ENCODE measurements at places on chromosomes 6 and 20.
A peak's percentile ranks its signal among the peaks of the same experiment; 100 is the strongest.

GRCh38 chr6:54288474-54288873 lies 19.8 kb upstream of the TINAG start:
- DNase-seq: no peak

DNA sequence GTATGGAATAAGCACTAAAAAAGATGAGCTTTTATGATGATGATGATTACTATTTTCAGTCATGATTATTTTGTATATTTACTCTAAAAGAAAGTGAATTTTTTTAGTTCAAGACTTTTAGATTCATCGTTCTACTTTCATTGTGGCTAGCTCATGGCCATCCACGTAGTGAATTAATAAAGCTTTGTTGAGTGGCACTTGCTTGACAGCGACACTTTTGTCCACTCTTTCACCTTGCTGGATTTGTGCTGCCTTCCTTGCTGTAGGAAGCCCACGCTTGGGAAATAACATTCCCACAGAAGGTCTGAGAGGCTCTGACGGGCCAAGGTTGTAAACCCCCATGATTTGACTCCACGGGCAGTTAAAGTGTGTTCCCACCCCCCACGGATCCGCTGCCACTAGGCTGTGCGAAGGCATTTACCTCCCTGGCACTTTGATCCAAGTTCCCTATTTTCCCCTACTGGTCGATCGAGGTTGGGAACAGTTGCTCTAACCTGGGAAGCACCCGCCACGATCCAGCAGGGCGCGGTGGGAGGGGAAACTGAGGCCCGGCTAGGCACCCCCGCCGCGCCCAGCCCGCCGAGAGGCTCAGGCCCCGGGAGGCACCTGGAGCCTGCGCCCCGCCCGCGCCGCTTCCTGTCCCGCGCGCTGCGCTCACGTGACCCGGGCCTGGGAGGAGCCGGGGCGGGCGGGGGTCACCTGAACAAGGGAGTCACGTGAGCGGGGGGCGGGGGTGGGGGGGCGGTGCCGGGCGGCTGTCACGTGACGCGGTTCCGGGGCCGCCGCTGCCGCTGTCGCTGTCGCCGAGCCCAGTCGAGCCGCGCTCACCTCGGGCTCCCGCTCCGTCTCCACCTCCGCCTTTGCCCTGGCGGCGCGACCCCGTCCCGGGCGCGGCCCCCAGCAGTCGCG lies at the start of gene IGF2R:
TSS of gene IGF2R (plus strand) at position 788 of the 909 bp plus-strand sequence. CDS start 165 bp downstream, outside the sequence.
- peak; percentile 92 for DNase-seq

- DNase-seq: no peak
Measured at GRCh38 chr6:20605061-20605460, 70.8 kb downstream of the CDKAL1 start.

GRCh38 chr6:75109022-75109421 lies 96.8 kb downstream of the COL12A1 start:
- DNase-seq: no peak

GRCh38 chr6:144104898-144105487 lies 9.6 kb upstream of the SF3B5 start:
- peak; percentile 91 for DNase-seq

GRCh38 chr20:62897666-62898065 lies 28.6 kb downstream of the DIDO1 start:
- no peak for DNase-seq

DNA sequence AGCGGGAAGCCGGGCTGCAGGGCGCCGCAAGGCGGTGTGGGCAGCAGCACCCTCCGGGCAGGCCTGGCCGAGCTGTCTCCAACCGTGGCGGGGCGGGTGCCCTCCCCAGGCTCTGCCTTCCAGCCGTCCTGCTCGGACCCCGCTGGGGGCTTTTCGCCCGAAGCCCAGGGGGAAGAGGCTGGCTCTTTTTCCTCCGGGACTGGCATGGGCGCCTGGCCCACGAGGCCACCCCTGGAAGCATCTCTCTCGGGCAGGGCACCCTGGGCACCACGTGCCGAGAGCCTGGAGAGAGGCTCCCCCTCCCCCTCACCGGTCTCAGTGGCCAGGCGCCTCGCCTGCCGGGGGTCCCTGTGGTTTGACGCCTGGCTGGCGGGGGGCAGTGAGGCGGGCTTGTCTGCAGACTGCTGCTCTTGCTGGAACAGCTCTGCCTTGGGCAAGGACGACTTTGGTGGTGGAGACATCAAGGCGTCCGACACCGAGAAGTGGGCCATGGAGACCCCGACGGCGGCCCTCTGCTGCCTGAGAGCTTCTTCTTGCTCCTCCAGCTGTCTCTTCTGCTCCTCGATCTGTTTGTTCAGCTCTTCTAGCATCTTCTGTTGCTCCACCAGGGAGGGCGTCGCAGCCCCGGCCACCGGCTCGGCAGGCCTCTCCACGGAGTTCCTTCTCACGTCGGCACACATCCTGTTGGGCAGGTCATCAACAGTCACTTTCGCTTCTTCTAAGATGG lies 19.5 kb upstream of the TCFL5 start:
- no peak for DNase-seq

DNA sequence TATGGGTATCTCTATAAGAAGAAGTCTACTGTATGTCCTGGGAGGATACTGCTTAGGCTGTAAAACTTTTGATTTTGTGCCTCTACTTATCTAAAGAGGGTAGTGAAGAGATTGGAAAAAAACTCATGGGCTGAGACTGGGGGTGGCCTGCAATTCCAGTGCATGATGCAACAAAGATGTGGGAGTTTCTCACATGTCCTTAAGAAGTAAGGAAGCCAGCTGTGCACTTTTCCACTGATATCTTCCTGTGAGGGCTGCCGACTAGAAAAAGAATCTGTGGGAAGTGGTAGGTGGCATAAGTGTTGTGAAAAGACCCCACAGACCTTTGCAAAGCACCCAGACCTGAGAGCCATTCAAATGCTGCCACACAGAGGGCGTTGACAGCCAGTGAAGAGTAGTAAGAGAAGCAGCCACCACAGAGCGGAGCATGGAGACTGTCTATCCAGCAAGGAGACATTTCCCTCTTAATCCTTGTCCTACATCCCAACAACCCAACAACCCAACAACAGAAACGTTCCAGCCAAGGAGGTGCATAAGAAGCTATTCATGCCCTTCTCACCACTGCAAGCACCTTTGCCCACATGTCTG lies 65.1 kb downstream of the PFDN4 start:
- no peak for DNase-seq

- DNase-seq: no peak
Measured at GRCh38 chr20:59567585-59568508, 36.5 kb upstream of the PHACTR3 start.

GRCh38 chr20:40335437-40335836 lies 353.6 kb downstream of the MAFB start:
- DNase-seq: no peak

DNA sequence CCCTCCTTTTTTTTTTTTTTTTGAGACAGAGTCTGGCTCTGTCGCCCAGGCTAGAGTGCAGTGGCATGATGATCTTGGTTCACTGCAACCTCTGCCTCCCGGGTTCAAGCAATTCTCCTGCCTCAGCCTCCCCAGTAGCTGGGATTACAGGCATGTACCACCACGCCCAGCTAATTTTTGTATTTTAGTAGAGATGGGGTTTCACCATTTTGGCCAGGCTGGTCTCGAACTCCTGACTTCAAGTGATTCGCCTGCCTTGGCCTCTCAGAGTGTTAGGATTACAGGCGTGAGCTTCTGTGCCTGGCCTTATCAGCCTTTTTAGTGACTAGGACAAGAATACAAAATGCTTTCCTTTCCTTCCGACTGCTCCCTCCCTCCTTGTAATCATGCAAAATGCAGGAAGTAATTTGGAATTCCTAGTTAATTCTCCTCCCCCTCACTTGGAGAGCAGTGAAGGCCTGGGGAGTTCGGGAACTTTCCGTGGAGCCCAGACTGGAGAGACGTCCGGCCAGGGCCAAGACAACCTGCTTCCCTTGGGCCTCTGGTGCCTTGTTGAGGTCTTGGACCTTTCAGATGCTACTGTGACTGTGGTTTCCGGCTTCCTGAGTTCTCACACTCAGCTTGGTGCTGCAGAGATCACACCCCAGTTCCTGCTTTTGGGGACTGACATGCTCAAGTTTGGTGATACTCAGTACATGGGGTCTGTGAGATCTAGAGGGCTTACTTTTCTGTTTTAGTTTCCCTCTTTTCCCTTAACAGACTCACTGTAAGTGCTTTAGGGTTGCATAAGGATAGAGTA lies 3.9 kb upstream of the PHF20 start:
- DNase-seq: peak; percentile 89

DNA sequence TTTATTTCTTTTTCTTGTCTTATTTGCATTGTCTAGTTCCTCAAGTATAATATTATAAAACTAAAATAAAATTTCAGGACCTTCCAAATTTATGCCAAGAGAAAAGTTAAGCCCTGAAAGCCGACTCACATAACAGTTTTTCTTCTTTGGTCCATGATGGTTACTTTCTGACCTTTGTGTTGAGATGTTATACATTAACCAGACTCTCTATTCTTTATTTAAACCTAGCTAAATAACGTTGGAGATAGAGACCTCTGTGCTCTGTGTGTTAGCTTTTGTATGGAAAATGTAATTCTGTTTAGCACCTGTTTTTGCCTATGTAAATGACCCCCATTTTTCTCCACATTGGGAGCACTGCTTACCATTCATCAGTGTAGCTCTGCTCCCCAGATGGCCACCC lies 352.4 kb downstream of the CD109 start:
- DNase-seq: no peak

GRCh38 chr6:37556881-37557644 lies 57.4 kb upstream of the CCDC167 start:
- DNase-seq: no peak

DNA sequence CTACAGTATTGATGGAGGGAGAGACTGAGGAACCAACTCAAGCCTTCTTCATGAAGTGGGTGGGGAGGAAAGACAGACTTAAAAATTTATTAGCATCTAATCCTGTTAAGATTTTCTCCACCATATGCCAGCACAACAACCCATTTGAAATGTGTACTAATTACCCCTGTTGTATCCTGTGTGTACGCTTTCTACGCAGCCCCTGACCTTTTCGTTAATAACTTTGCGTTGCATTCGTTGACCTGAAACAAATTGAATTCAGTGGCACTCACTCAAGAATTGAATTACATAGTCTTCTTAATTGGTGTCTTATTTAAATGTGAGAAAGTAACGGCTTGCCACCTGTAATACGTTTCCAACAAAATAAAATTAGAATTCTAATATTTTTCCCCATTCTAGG lies 113.9 kb downstream of the LINC00237 start:
- DNase-seq: no peak

GRCh38 chr6:140269591-140270165 lies 895.2 kb upstream of the CITED2 start:
- no peak for DNase-seq

GRCh38 chr20:20211988-20212518 lies 155.9 kb upstream of the INSM1 start:
- DNase-seq: no peak

DNA sequence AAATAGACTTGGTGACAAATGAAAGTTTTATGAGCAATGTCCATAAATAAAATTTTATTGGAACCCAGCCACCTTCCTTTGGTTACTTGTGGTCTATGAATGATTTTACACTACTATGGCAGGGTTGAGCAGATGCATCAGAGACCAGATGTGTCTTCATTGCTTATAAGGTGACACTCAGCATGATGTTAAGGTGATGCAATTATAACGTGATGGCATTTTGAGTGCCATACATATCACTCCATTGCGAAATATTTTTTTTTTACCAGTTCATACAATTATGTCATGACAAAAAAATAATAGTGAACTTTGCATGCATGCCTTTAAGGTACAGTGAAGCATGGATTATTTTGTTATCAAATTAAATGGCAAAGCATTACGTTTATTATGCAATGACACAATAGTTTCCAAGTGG lies 96.0 kb downstream of the ADTRP start:
- DNase-seq: no peak

DNA sequence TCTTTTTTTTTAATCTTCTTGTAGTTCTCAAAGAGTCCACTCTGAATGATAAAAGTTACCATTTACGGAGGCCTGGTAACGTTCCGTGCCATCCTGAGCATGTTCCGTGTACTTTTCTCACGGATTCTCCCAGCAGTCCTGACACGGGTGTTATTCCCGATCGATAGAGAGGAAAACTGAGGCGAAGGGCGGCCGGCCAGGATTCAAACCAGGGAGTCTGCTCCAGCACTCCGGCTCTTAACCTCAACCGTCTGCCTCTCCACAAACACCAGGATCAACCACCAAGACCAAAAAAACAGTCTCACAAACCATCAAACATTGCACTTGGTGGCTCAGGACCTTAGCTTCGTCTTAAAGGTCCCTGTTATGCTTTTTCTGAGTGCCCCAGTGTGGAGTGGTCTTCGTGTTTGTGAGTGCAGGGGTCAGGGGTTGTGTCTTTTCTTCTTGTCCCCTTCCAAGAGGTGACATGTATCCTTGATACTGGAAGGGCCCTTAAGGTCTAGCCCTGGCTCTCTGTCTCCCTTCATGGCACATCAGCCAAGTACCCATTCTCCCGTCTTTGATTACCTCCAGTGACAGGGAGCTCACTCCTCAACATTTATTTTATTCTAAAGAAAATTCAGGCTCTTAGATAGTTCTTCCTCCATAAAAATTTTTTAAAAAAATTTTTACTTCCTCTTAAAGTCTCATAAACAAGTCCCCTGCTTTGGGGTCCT lies 35.1 kb downstream of the SRC start:
- DNase-seq: no peak

GRCh38 chr6:146990284-146990683 lies 213.9 kb upstream of the STXBP5 start:
- DNase-seq: no peak

GRCh38 chr20:46213946-46214823 lies 94.1 kb downstream of the CDH22 start:
- no peak for DNase-seq

- DNase-seq: no peak
Measured at GRCh38 chr6:12327988-12328387, 37.8 kb downstream of the EDN1 start.

- no peak for DNase-seq
Measured at GRCh38 chr6:137089305-137089704, 44.5 kb upstream of the IL20RA start.

DNA sequence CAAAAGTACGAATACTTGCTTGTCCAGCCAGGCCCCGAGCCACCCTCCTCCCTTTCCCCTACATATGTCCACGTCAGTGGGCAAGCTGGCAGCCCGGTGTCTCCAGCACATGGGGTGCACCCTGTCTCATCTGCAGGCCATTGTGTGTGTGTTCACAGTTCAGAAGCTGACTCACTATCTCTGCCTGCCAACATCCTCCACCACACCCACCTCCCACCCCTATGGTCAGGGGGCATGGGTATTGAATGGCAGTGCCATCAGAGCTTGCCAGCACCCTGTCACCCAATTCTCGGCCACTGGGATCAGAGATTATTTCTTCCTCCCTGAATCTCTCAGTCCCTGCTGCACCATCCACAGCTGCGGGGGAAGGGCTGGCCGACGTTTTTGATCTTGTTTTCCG lies 195.7 kb downstream of the FARS2 start:
- peak; percentile 92 for DNase-seq

GRCh38 chr20:16580620-16581019 lies 7.4 kb upstream of the KIF16B start:
- no peak for DNase-seq

- DNase-seq: peak; percentile 33
Measured at GRCh38 chr6:88763160-88763559, 200.3 kb downstream of the RNGTT start.

GRCh38 chr20:12821249-12821648 lies 187.5 kb upstream of the SPTLC3 start:
- no peak for DNase-seq

GRCh38 chr20:49843139-49843538 lies 30.5 kb downstream of the SLC9A8 start:
- DNase-seq: no peak

GRCh38 chr6:19880066-19880465 lies 42.9 kb downstream of the ID4 start:
- no peak for DNase-seq

GRCh38 chr6:73942592-73943186 lies 246.7 kb downstream of the CD109 start:
- peak; percentile 1 for DNase-seq
